Progenitor cell of endocrine pancreas (in vitro differentiated cells): ENCODE measurements at places on chromosomes 12 and 14.

- no peaks in the 10 kb centered on the region for H3K27me3 ChIP-seq
- H3K36me3 ChIP-seq = no peaks in the 10 kb centered on the region
- H3K4me1 ChIP-seq = peaks cover 3% of the 10 kb centered on the region
- no peak overlapping the region for H3K27ac ChIP-seq
Observed at GRCh38 chr12:64170024-64170423, 52.1 kb downstream of the KICS2 start.

GRCh38 chr12:98754095-98754494 is 109.0 kb downstream of the APAF1 start:
- H3K27me3 ChIP-seq = peaks cover 2% of the 10 kb centered on the region
- no peak for DNase-seq
- peaks cover 1% of the 10 kb centered on the region for H3K4me1 ChIP-seq
- H3K4me3 ChIP-seq = no peak overlapping the region

DNA sequence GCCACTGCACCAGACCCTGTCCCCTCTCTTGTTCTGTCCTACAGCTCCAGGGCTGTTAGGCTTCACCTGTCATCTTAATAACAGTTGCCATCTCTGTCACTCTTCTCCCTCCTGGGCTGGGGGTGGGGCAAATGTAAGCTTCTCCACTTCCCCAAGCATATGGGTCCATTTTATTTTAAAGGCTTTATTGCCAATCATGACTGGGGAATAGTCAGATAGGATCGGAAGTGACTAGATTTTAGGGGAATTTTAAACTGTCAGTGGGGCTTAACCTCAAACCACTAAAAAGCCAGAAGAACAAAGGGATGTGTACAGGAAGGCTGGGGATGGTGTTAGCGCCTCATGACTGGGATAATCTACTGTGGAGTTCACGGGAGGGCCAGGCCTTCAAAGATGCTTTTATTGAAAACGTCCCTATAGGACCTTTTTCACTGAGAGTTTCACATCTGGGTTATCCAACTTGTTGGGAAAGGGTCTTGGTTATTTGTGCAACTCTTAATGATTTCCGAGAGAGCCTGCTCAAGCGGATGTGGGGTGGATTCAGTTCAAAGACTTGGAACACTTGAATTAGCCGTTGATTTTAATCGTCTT is 41.6 kb downstream of the CHST11 start:
- H3K27ac ChIP-seq = no peak overlapping the region
- no peaks in the 10 kb centered on the region for H3K4me1 ChIP-seq
- no peak for DNase-seq
- no peaks in the 10 kb centered on the region for H3K36me3 ChIP-seq
- no peak overlapping the region for H3K4me3 ChIP-seq

DNA sequence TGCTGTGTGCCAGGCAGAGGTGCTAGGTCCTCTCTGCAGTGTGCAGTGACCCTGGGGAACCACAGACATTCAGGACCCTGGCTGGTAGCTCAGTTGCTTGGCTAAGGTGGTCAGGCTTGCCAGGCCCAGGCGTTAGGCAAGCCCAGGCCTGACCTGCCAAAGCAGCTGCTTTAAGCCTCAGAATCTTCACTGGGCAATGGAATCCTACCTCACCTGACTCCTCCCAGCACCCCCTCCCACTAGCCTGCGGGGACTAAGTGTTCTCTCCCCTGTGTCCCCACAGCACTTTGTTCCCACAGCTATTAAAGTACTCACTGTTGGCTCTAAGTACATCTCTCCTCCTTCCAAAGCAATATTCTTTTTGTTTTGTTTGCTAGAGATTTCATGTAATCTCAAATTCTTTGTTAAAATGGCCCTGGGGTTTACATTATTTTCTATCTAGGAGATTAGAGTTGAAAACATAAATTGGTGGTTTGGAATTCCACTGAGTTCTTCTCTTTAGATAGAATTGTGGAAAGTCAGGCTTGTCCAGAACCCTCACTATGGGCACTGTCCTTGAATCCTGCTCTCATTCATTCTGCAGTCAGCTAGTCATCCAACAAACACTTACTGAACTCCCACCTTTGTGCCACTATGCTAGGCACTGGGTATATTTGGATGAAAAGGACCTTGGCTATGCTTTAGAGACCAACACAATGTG is 44.4 kb downstream of the DGLUCY start:
- no peak for DNase-seq
- H3K4me1 ChIP-seq = peaks cover 3% of the 10 kb centered on the region
- H3K27ac ChIP-seq = peak overlapping the region; percentile 5
- H3K4me3 ChIP-seq = no peak overlapping the region
- H3K36me3 ChIP-seq = peaks cover 16% of the 10 kb centered on the region

DNA sequence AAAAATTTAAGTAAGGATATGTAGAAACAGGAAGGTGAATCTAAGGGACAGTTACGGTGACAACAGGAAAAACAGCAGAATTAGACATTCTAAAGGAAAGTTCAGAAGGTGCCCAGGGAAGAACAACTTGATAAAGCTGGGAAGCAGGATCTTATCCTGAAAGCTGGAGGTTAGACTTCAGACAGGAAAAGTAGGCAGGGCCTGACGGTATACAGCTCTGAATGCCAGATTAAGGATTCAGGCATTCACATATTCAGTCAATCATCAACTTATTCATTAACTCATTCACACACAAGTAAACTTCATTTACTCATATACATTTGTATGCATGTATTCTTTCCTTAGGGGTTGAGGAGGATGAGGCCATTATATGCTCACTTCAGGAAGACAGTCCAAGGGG is 81.3 kb downstream of the RALGAPA1 start:
- H3K36me3 ChIP-seq = peaks cover 16% of the 10 kb centered on the region
- H3K27ac ChIP-seq = no peak overlapping the region
- no peaks in the 10 kb centered on the region for H3K27me3 ChIP-seq
- H3K4me1 ChIP-seq = no peaks in the 10 kb centered on the region
- no peak overlapping the region for H3K4me3 ChIP-seq
- no peak for DNase-seq

DNA sequence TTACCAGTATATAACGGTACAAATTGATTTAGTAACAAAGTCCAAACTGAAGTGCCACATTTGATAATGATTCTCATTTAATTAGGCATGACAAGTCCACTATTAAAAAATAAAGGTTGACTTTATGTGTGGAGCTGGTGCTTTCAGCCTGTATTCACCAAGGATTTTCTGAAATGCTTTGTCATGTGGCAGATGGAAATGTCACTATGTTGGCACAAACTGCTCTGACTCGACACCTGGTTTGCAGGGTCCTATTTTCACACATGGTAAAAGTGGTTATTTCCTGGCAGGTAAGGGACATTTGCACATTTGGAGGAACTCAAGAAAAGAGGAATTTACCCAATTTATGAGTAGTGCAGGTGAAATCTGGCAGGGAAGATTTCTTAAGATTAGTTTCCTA is 572.6 kb upstream of the MDGA2 start:
- DNase-seq = no peak
- no peak overlapping the region for H3K4me3 ChIP-seq
- H3K36me3 ChIP-seq = no peaks in the 10 kb centered on the region
- H3K27me3 ChIP-seq = no peaks in the 10 kb centered on the region
- H3K4me1 ChIP-seq = no peaks in the 10 kb centered on the region

DNA sequence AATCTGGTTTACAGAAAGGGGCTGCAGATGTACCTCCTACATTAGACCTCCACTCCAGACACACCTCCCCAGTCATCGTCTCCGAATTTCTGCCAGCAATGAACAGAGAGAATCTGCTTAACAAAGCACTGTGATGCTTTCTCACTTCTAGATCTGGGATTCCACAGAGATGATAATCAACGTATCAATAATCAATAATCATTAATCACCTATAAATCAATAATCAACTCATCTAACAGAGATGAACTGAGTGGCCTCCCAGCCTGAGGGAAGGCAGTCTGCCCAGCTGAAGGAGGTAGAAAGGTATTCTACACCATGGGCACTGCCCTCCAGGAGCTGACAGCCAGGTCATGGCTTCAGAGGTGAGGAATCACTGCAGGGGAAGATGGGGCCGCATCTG is 183.2 kb downstream of the TMEM132D start:
- no peak overlapping the region for H3K4me3 ChIP-seq
- no peak for DNase-seq
- no peaks in the 10 kb centered on the region for H3K4me1 ChIP-seq
- no peaks in the 10 kb centered on the region for H3K36me3 ChIP-seq
- peaks cover 6% of the 10 kb centered on the region for H3K27me3 ChIP-seq

DNA sequence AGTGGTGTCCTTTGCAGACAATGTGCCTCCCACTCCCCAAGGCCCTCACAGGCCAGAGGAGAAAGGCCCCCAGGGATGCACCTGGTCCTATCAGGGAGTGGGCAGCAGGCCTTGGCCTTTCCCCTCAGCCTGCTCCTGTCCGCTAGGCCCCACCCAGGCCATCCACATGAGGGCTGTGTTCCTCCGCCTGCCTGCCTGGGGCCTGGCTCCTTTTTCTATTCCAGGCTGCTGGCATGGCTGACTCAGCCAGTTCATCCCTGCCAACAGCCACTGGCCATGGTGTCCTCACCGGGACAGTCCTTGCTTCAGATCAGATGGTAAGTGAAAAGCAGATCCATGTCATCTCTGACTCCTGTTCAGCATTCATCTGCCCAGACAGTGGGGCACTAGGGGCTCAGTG is 13.4 kb downstream of the ISM2 start:
- H3K4me3 ChIP-seq = no peak overlapping the region
- no peak for DNase-seq
- no peaks in the 10 kb centered on the region for H3K27me3 ChIP-seq
- no peak overlapping the region for H3K27ac ChIP-seq
- no peaks in the 10 kb centered on the region for H3K36me3 ChIP-seq

GRCh38 chr12:1639538-1639937 is 10.5 kb downstream of the WNT5B start:
- H3K27ac ChIP-seq = no peak overlapping the region
- H3K36me3 ChIP-seq = peaks cover 2% of the 10 kb centered on the region
- no peak overlapping the region for H3K4me3 ChIP-seq
- H3K4me1 ChIP-seq = peaks cover 7% of the 10 kb centered on the region
